ENCODE measurements at places on chromosomes 12 and 14.

DNA sequence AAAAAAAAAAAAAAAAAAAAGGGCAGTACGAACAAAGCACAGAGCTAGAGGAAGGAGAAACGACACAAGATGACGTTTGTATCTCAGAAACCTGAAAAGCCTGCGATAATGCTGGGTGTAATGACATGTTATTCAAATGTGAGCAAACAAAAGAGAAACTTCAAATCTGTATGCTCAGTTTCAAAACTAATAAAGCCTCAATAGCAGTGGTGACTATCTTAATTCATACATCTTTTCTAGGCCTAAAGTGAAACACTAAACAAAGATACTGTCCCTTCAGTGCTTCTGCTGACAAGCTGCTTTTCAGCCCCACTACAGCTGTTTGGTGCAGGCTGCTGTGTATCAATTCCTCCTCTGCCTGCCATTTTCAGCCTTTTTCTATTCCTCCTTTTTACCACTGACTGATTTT is 15.8 kb downstream of the ITPR2 start:
- H3K27me3 ChIP-seq, result no peaks in the 10 kb centered on the region
- H3K4me3 ChIP-seq, result no peak overlapping the region
- H3K36me3 ChIP-seq, result no peaks in the 10 kb centered on the region

DNA sequence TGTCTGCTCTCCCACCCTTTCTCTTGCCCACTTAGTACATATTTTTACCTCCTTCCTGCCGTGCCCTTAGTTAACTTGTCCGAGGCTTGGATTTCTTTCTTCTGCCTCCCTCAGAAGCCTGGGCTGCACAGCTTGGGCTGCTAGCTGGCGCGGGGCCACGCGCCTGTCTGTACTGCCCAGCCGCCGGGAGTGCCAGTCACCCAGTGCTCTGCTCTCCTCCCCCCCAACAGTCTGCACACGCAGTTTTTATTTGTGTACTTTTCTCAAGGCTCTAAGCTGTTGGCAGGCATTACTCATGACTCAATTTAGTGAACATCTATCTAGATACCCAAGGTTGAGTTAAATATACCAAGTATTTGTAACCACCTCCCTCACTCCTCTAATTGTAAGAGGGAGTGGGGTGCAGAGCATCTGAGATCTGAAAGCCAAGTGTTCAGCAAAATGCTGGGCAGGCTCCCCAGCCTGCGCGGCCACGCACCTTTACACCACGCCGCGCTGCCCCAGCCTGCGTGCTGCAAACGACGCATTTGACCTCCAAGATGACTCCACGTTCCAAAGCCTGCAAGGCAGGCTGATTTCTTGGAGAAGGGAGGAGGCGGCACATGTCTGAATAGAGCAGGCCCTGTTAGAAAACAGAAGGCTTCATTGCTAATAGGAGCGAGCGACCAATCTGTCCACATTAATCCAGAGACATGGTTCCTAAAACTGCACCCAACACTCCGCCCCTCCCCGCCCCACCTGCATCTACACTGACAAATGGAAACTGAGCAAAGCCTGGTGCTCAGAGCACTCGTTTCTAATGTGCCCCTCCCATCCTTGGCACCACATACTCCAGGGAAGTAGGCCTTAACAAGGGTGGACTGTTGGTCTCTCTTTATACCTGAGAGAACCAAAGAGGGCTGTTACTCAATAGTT is 18.2 kb upstream of the CACNA2D4 start:
- DNase-seq, result no peak
- H3K4me3 ChIP-seq, result no peak overlapping the region
- H3K36me3 ChIP-seq, result peaks cover 14% of the 10 kb centered on the region
- H3K27me3 ChIP-seq, result no peaks in the 10 kb centered on the region
- no peaks in the 10 kb centered on the region for H3K4me1 ChIP-seq

GRCh38 chr14:77965919-77966435 is 166.1 kb downstream of the ADCK1 start:
- no peak for DNase-seq
- peaks cover 4% of the 10 kb centered on the region for H3K27me3 ChIP-seq
- H3K27ac ChIP-seq, result no peak overlapping the region
- no peak overlapping the region for H3K4me3 ChIP-seq
- H3K4me1 ChIP-seq, result no peaks in the 10 kb centered on the region

DNA sequence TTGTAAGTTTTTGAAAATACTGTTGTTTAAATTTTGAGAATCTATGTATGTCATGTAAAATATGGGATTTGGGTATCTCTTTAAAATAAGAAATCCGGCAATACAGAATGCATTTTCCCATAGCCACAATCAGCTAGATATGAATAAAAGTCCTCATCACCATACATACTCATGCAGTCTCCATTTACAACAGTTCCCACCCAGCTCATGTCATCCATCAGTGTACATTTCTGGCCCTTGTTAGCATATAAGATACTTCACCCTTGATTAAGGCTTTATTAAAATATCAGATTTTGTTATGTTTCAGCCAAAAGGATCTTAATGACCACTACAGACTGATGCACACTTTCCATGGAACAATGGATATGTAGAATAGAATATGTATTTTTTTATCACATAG is 218.0 kb downstream of the DPY19L2 start:
- H3K4me3 ChIP-seq, result no peak overlapping the region
- no peaks in the 10 kb centered on the region for H3K27me3 ChIP-seq
- H3K27ac ChIP-seq, result no peak overlapping the region

DNA sequence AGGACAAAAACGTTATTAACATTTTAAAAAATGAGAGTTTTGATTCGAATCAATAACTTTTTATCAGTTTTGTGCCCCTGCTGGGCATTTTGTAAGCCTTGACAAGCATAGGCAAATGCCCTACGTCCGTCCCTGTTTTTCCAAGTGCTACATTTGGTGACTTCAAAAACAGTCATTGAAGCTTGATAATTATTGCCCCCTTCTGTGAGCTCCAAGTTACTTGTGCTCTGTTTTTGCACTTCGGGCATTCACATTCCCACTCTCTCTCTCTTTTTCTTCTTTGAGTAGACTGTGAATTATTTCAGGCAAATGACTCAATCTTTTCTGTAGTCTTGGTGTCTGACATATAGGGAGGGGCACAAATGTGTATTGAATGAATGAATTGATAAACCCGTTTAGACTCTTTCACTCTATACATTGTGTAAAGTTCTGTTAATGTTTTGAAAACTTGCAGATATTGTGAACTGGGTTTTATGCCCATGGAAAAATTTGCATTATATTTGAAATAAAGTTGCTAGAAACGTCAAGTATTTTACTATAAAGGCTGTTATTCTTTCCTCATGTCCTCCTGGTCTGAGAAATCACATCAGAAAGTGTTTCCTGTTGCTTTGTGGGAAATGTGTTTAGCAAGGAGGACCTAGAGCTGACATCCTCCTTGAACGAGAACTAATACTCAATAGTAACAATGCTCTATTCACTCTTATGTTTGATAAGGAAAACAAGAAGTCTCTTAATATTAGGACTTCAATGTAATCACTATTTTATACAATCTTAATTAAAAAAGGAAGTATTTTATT is 1.4 kb downstream of the APAF1 start:
- no peak for DNase-seq
- peak overlapping the region; percentile 72 for H3K4me3 ChIP-seq
- H3K27me3 ChIP-seq, result no peaks in the 10 kb centered on the region
- peaks cover 3% of the 10 kb centered on the region for H3K36me3 ChIP-seq
- peaks cover 8% of the 10 kb centered on the region for H3K4me1 ChIP-seq
- peak overlapping the region; percentile 28 for H3K27ac ChIP-seq

DNA sequence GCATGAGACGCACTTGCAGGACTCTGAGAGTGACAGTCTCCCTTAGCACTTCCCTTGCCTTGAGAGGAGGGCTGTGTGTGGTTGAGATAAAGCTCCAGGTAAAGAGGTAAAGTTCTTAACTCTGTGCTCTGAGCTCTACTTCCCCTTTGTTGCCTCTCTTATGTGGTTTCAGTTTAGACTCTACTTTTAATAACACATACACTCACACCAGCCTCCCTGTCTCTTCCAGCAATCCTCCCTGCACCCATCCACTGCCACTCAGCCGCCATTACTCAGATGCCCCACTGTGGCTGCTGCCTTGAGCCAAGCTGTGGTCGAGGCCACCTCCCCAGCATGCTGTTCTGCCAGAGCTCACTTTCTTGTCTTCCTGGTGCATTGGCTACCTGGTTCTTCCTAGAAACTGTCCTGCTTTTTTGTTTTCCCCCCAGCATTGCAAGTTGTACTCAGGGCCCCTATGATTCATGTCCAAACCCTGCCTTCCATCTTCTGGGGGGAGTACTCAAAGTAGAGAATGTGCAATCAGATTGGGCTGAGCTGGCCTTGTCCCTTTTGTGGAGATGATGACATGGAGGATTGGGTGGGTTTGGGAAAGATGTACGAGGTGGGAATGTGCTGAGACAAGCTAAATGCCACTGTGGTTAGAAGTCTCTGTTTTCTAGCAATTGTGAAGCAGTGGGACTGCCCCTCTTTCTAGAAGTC is 115.5 kb upstream of the PARP11 start:
- no peaks in the 10 kb centered on the region for H3K27me3 ChIP-seq
- H3K4me1 ChIP-seq, result peaks cover 9% of the 10 kb centered on the region
- no peaks in the 10 kb centered on the region for H3K36me3 ChIP-seq
- no peak for DNase-seq

- H3K36me3 ChIP-seq, result peaks cover 10% of the 10 kb centered on the region
- DNase-seq, result no peak
- H3K4me3 ChIP-seq, result no peak overlapping the region
- no peak overlapping the region for H3K27ac ChIP-seq
- H3K27me3 ChIP-seq, result no peaks in the 10 kb centered on the region
Observed at GRCh38 chr12:108804271-108804953, 53.0 kb downstream of the SSH1 start.

DNA sequence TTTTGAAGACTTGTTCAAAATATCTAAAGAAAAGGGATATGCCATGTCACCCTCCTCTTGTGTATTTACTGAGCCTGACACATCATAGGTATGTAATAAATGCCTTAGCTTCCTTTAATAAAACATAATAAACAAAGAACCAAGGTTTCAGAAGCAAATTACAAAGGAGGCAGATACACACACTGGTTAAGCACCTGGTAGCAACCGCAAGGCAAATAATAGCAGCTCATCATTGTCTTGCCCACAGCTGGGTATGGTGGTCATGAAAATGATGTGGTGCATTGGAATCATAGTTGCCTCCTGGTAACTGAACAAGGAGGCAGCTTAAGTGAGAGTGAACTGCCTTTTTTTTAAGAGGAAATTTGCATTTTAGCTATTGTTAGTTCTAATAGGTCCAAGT is 39.0 kb downstream of the PAX9 start:
- no peak for DNase-seq
- H3K4me3 ChIP-seq, result no peak overlapping the region
- no peaks in the 10 kb centered on the region for H3K36me3 ChIP-seq
- H3K27me3 ChIP-seq, result no peaks in the 10 kb centered on the region
- no peaks in the 10 kb centered on the region for H3K4me1 ChIP-seq

DNA sequence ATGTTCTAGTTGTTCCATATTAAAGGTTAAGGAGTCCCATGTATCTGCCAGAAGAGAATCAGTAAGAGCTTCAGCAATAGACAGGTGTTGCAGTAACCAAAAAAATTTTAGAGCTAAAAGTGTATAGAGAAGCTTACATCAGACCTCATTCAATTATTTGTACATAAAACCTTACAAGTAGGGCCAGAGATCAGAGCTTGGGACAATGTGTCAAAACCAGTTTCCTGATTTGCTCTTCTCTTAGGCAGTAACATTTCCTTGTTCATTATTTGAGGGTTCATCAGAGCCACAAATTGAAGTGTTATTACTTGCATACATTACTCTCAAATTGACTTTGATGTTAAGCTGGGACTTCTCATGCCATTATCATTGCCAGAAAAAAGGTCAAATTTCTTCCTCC is 55.5 kb upstream of the ATXN7L3B start:
- no peak overlapping the region for H3K4me3 ChIP-seq
- H3K27ac ChIP-seq, result no peak overlapping the region
- H3K27me3 ChIP-seq, result no peaks in the 10 kb centered on the region

- H3K4me3 ChIP-seq, result peak overlapping the region; percentile 97
- peaks cover 17% of the 10 kb centered on the region for H3K4me1 ChIP-seq
- peak overlapping the region; percentile 96 for H3K27ac ChIP-seq
Observed at GRCh38 chr12:76560086-76560491, 518 bp upstream of the OSBPL8 start.

- H3K27ac ChIP-seq, result no peak overlapping the region
- DNase-seq, result no peak
- H3K27me3 ChIP-seq, result no peaks in the 10 kb centered on the region
- no peaks in the 10 kb centered on the region for H3K4me1 ChIP-seq
- no peak overlapping the region for H3K4me3 ChIP-seq
Observed at GRCh38 chr14:103803661-103804060, 43.7 kb downstream of the PPP1R13B start.

GRCh38 chr14:102985665-102986064 is 63.2 kb downstream of the AMN start:
- H3K36me3 ChIP-seq, result no peaks in the 10 kb centered on the region
- H3K4me1 ChIP-seq, result no peaks in the 10 kb centered on the region
- H3K27me3 ChIP-seq, result no peaks in the 10 kb centered on the region
- H3K27ac ChIP-seq, result no peak overlapping the region
- no peak for DNase-seq
- no peak overlapping the region for H3K4me3 ChIP-seq

DNA sequence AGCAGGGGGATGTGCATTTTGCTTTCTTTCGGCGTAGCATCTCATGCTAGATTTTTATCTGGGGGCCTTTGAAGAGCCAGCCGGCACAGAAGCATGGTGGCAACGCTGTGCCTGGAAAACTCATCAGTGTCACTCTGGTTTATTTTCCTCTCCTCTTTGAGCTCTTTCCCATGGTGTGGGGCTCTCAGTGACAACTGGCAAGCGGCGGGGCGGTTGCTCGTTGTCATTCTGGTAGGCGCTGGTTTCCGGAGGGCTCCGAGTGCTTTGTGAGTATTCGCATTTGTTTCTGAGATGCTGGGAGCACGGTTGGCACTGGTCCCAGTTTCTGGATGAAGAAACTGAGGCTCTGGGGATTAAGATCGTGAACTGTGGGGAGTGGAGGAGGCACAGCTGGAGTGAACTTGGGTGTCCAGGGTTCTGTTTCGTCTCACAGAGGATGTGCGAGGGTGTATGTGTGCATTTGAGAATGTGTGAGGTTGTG is 23.3 kb downstream of the TPCN1 start:
- H3K4me3 ChIP-seq, result no peak overlapping the region
- H3K27me3 ChIP-seq, result no peaks in the 10 kb centered on the region
- no peak overlapping the region for H3K27ac ChIP-seq
- H3K4me1 ChIP-seq, result no peaks in the 10 kb centered on the region

- no peaks in the 10 kb centered on the region for H3K4me1 ChIP-seq
- H3K4me3 ChIP-seq, result no peak overlapping the region
- H3K36me3 ChIP-seq, result no peaks in the 10 kb centered on the region
- H3K27me3 ChIP-seq, result no peaks in the 10 kb centered on the region
- no peak overlapping the region for H3K27ac ChIP-seq
Observed at GRCh38 chr12:94074980-94075629, 73.3 kb upstream of the PLXNC1 start.

GRCh38 chr12:121217063-121217462 is 7.1 kb downstream of the P2RX4 start:
- DNase-seq, result no peak
- H3K4me1 ChIP-seq, result peaks cover 8% of the 10 kb centered on the region
- no peaks in the 10 kb centered on the region for H3K27me3 ChIP-seq
- no peak overlapping the region for H3K27ac ChIP-seq
- no peaks in the 10 kb centered on the region for H3K36me3 ChIP-seq
- no peak overlapping the region for H3K4me3 ChIP-seq

DNA sequence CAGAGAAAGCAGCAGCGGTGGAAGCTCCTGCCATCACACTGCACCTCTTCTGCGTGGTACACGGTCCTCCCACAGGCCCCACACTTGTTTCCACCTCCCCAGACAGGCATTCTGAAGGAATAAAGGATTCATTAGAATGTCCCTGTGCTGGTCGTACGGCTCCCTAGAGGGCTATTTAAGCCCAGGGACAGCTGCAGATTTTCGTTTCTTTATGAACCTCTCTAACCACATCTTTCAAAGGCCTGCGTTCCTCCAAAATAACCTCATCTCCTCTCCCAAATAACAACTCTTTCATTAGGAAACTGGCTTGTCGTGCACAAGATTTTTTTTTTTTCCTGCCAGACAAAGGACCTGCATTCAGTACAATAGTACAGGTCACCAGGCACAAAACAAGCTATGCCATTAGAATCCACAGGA is 12.7 kb downstream of the CSRP2 start:
- no peak for DNase-seq
- H3K4me1 ChIP-seq, result no peaks in the 10 kb centered on the region
- peaks cover 2% of the 10 kb centered on the region for H3K27me3 ChIP-seq
